ENCODE measurements at places on chromosomes 7 and 10.

DNA sequence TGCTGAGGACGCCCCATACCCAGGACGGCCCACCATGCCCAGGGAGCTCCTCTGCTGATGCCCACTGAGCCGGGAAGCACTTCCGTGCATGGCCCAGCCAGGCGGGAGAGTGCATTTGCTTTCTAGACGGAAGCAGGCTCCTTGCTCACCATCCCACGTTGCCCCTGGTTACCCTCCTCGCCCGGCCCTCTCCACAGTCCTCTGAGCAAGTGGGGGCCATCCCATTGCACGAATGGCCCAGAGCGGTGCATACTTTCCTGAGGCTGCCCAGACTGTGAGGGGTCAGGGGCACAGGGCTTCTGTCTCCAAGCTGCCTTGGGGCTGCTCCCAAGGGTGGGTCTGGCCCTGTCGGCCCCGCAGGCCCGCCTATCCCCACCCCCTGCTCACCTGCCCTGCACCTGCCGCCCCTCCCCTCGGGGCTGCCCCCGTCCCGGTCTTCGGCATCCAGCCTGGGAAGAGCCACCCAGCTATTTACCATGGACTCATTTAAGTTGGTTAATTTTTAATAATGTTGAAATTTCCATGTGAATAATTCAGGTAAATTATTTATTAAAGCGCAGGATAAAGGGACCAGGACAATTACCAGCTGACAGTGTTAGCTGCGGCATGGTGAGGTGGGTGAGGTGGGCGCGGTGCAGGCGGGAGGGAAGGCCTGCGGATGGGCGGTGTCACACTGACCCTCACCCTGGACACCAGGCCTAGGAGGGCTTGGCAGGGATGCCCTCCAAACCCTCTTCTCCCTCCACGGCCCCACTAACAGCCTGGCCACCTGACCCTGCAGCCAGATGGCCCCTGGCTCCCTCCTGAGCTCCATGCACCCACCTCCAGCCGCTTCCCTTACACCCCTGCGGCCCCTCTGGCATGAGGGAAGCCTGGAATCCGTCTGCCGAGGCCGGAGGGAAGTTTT, 104.4 kb downstream of the MICALL2 start:
- no peak for DNase-seq

- DNase-seq: no peak
Observed at GRCh38 chr7:46853451-46853850, 728.5 kb downstream of the TNS3 start.

GRCh38 chr7:959271-959670, 4.8 kb upstream of the ADAP1 start:
- no peak for DNase-seq

DNA sequence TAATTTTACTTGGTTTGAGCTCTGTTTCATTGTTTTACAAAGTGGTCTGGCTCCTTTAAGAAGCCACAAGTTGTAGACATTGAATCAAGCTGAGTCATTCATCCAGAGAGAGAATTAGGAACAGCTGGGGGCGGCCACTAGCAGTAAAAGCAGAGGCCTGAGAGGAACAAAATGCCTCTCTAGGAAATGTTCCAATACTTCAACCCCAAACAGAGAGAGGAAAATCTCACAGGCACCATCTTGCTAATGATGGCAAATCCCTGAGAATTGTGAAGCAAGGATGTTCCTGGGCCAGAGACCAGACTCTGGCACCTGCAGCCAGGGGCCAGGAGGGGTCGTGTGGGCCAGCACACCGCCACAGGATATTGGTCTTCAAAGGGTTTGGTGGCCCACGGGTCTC, 26.5 kb upstream of the TRIL start:
- DNase-seq: no peak

- DNase-seq: no peak
Observed at GRCh38 chr7:129741743-129742213, 130.3 kb downstream of the NRF1 start.

All from stimulated activated CD4-positive, alpha-beta T cell treated with anti-CD3 and anti-CD28 coated beads, Interleukin-15, amount 100 ng/mL, for 48 hours (primary cell).